ENCODE measurements at places on chromosomes 13 and 19. TPM values are rescaled to one million over a fixed set of nuclear protein-coding genes. Genes with fewer than 3 reads are reported as not detected.
A peak's percentile ranks its signal among the peaks of the same experiment; 100 is the strongest.

GRCh38 chr13:28574617-28575142 is 79.8 kb upstream of the FLT1 start:
- DNase-seq = peak; percentile 97

DNA sequence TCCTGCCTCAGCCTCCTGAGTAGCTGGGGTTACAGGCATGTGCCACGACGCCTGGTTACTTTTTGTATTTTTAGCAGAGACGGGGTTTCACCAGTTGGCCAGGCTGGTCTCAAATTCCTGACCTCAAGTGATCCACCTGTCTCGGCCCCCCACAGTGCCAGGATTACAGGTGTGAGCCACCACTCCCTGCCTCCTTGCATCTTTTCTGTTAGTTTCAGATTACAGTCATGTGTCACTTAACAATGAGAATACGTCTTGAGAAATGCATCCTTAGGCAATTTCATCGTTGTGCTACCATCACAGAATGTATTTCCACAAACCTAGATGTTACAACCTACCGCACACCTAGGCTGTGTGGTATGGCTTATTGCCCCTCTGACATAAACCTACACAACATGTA is 180.4 kb downstream of the TM9SF2 start:
- no peak for DNase-seq

RBM26 gene
- 30.5 TPM for total RNA-seq

DNA sequence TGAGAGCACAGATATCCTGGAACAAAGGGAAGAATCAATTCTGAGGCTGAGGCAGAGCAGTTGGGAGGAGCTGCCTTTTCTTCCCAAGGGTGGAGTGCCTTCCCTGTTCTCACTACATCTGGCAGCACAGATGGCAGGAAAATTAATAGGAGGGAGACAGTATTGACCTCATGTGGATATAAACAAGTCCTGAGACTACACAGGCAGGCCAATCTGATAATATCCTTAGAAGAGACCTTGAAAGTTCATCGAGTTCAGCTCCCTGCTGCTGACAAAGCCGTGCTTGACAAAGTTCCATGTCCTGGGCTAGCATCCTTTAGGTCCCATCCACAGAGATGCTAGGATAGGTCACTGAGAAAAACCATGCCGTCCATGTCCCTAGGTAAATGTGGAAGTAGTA is 1451.5 kb downstream of the EFNB2 start:
- no peak for DNase-seq

EBPL gene
- total RNA-seq = 74.6 TPM

GRCh38 chr19:39408392-39409207 is 2.0 kb downstream of the ZFP36 start:
- DNase-seq = peak; percentile 53

- DNase-seq = no peak
Measured at GRCh38 chr19:32178401-32178800, 167.0 kb upstream of the ZNF507 start.
